ENCODE measurements at places on chromosomes 2 and 18.

GRCh38 chr2:142291969-142292368 is 161.2 kb upstream of the LRP1B start:
- no peak for DNase-seq

GRCh38 chr2:121771976-121772742 is 16.7 kb downstream of the TSN start:
- DNase-seq = no peak

- no peak for DNase-seq
Observed at GRCh38 chr2:69616755-69617154, 26.8 kb downstream of the AAK1 start.

- no peak for DNase-seq
Observed at GRCh38 chr18:74477771-74478170, 18.4 kb upstream of the CNDP2 start.

DNA sequence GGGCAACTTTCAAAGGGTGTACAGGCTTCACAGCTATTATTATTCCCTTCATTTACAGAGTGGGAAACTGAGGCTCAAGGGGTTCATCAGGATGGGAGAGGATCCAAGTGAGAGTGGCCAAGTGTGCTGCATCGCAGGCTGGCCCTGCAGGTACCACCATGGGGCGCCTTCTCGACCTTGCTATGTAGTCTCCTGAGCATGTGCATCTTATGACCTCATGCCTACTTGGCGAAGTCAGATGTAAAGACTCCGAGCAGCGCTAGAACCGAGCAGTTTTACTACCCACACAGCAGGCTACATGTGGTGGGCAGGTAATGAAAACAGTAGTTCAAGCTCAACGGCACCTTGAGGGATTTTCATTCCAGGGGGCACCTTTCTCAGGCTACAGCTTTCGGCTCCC is 42.0 kb downstream of the TFCP2L1 start:
- DNase-seq = no peak

GRCh38 chr2:29991086-29991485 is 69.7 kb upstream of the ALK start:
- DNase-seq = no peak

GRCh38 chr2:73243884-73244570 is 9.9 kb downstream of the CCT7 start:
- DNase-seq = no peak

DNA sequence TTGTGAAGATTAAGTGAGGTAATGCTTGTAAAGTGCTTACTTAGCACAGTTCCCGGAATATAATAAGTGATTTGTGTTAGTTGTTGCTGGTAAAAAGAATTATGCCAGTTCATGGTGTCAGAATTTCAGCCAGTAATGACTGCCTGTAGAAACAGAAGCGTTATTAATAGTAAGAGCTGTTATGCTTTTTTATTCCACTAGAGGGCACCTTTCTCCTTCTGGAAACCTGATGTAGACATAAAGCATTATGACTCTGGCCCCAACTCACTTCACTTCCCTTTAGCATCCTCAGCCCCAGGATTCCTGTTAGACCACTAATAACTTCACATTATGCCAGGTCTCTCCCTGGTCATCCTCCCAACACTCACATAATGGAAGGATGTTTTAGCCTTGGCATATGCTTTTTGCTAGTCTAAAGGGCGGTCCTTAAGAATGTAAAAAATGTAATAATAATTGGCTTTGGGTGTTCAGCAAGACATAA is 34.9 kb downstream of the C18orf54 start:
- no peak for DNase-seq
